ENCODE measurements at places on chromosomes 1 and 21.

DNA sequence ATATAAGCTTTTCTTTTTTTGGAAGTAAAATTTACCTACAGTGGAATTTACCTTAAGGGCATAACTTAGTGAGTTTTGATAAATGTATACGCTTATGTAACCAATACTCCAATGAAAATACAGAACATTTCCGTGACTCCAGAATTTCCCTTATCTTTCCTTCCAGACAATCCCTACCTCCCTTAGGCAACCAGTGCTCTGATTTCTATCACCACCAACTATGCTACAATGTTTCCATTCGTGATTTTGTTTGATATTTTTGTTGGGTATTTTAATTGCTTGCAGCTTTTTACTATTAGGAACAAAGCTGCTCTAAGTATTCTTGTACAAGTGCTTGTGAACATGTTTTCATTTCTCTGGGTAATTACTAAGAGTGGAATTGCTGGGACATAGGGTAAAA lies 14.6 kb downstream of the IFT25 start:
- DNase-seq = no peak

- no peak for DNase-seq
Observed at GRCh38 chr1:235411489-235412486, 44.6 kb downstream of the TBCE start.

DNA sequence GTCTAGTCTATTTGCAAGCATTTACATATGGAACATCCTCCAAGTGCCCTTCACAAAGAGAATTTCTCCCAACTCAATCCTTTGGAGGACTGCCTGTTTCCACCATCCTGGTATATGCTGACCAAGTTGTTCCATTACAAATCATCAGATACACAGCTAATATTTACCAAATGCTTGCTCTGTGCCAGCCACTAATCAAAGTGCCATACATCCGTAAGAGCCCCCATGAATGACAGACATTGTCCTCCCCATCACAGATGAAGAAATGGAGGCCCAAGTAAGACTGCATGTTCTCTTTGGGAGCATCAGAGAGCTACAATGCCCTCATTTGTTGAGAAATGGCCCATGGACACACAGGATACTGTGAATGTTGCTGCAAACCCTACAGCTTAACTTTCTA lies 130.0 kb upstream of the BACE2 start:
- DNase-seq = no peak

DNA sequence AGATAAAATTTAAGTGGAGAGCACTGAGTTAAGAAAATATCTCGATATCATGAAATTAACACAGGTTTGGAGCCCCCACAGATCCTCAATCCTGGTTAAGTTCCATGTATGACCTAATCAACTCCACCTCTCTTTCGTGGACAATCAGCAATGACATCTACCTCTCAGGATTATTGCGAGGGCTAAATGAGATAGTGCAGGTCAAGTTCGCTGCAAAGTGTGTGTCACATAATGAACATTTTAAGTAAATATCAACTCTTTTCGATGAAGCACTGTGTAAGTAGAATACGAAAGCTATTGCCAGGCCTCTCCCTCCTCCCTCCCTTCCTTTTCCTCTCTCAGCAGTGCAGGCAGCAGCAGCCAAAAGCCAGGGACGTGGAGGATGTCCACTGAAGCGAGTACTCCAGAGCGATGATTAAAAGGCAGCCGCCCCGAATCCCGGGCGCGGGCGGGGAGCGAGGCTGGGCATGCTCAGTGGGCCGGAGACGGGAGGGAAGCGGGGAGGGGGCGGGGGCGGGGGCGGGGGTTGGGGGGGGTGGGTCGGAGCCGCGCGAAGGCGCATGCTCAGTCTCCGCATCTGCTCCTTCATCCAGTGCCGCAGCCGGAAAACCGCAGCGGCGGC lies at the start of gene CAMSAP2:
CAMSAP2 (plus strand) TSS at position 567 of the 622 bp plus-strand sequence. CDS start 935 bp downstream, outside the sequence.
- peak; percentile 83 for DNase-seq

DNA sequence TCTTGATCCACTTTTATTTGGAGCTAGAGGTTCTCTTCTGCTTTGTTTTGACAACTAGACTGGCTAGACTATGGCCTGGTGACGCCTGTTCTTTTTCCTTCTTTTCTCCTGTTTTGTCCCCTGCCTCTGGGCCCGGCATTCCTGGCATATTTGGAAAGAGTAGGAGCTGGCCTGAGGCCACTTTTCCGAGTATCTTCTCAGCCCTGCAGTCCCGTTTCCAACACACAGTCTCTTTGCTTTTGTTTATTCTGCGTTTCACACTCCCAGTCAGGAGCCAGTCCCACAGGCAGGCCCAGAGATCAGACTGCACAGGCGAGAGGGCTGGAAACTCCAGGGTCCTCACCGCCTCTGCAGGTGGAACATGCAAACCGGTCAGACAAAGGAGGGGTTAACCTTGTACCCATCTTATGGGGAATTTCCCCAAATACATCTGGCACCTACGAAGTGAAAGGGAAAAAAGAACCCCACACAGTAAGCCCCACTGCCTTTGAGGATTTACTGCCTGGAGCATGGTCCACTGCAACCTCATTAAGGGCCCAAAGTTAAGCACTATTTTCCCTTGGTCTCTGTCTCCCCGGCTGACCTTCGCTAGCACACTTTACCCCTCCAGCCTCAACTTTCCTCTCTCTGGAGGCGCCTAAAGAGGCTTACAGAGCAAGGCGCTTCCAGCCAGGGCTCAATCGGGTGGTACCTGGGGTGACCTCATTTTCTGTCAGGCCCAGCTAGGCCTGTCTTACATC lies 141.1 kb downstream of the TOMM20 start:
- no peak for DNase-seq

- no peak for DNase-seq
Observed at GRCh38 chr21:42207426-42207825, 11.5 kb upstream of the ABCG1 start.

- DNase-seq = no peak
Observed at GRCh38 chr1:172815740-172816139, 156.8 kb downstream of the FASLG start.

DNA sequence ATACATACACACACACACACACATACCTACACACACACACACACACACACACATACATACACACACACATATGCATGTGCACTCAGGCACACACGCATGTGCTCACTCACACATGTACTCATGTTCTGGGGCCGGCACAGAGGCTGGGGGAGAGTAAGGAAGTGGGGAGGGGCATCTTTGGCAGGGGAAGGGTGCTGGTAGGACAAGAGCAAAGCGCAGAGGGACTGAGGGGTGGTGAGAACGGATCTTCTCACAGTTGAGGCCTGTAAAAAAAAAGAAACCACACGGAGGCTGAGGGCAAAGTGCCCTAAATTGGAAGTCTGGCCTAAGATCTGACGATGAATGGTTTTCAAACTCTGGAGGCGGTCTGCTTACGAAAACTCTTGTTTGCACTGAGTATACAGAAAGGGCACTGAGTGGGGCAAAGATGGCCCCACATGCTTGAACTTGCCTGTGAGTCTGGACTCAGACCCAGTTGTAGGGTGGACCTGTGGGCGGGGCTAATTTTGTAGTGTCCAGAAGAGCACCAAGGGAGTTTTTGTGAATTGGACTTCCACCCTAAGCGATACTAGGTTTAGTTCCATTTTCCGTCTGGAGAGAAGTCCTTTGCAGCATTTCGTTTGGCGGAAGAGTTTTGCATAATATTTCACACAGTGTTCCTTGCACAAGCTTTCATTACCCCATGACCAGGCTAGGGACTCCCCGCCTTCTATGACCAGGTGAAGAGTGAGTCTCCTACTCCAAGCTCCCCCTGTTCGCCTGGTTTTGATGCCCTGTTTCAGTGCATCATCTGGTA lies 79.3 kb upstream of the LYST start:
- no peak for DNase-seq

DNA sequence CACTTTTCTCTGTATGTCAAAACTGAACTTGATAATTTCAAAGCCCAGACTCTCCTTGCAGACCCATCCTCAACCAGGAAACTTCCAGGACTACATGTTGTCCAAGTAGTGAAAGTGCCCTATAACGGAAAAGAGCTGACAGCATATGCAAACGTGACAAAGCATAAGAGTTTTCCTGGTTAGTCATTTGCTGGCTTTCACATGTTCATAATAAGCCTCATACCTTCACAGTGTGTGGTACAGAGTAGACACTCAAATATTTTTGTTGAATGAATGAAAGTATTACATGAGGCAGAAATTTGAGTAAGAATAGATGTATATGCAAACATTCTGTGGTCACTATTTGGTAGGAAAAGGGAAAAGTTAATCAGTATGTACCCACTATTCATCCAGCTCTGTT lies 473.3 kb downstream of the MRPL39 start:
- DNase-seq = no peak

DNA sequence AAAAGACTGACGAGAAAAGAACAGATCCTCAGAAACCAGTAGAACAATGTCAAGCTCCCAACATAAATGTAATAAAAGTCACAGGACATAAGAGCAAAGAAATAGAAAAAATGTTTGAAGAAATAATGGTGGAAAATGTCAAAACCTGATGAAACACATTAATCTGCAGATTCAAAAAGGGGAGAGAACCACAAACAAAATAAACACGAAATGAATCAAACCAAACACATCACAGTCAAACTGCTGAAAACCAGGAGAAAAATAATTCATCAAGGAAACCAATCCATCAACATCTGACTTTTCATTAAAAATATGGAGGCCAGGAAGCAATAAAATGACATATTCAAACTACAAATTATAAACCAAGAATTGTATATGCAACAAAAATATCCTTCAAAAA lies 31.9 kb downstream of the TRIM33 start:
- DNase-seq = no peak

GRCh38 chr1:112998592-112999235 lies 42.7 kb upstream of the SLC16A1 start:
- no peak for DNase-seq

DNA sequence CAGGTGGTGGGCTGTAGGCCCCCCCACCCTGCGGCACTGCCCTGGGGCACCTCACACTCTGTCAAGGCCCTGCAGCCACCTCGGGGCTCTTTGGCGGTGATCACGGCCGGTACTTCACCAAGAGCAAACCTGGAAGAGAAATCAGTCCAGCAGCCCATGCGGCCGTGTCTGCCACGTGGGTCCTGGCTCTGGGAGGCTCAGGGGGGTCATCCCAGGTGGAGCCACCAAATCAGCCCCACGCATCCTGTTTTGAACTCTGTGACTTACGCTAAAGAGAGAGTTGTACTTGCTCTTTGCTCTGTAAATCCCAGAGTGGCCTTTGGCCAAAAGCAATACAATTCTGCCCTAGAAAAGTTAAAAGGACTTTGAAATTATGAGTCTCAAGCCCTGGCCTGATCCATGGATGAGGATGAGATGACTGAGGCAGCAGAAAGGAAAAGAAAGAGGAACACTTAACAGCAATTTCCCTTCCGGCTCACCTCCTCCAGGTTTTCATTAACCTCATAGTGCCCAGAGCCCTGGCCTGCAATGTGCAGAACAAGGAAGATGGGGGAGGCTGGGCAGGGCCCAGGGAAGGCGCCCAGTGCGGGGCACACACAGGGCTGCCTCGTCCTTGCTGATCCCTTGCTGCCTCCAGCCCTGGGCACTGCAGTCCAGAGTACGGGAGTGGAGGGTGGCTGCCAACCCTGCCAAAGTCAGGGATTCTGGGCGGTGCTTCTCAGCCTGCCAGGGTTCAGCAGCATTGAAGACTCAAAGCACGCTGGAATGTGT lies 337.0 kb downstream of the MATN1 start:
- no peak for DNase-seq

- DNase-seq = no peak
Observed at GRCh38 chr1:157878059-157878458, 36.5 kb upstream of the CD5L start.

GRCh38 chr1:91498498-91499245 lies 2.0 kb upstream of the CDC7 start:
- no peak for DNase-seq

- no peak for DNase-seq
Observed at GRCh38 chr1:182114627-182115023, 53.1 kb upstream of the ZNF648 start.

DNA sequence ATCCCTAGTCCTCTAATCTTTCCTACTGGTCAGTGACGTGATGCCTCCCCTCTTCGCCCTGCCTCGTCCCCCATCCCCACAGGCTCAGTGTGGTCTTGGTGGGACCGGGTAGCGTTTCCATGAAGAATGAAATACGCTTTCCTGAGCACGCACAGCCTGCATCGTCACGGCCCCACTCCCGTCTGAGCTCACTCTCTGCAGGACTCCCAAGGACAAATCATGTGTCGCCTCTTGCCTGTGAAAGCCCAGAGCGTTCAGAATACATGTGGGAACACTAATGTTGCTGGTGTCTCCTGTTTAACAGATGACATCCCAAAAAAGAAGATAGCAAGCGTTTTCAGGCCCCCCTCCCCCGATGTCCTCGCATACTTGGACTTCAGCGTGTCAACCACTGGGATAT lies 49.2 kb downstream of the S100B start:
- DNase-seq = no peak

- DNase-seq = no peak
Observed at GRCh38 chr1:37342736-37343135, 131.6 kb upstream of the ZC3H12A start.

GRCh38 chr1:244361764-244362473 lies 89.8 kb downstream of the ADSS2 start:
- DNase-seq = no peak

GRCh38 chr1:49111931-49112330 lies 335.2 kb upstream of the BEND5 start:
- DNase-seq = no peak

- DNase-seq = no peak
Observed at GRCh38 chr1:199098468-199098867, 459.6 kb downstream of the PTPRC start.

DNA sequence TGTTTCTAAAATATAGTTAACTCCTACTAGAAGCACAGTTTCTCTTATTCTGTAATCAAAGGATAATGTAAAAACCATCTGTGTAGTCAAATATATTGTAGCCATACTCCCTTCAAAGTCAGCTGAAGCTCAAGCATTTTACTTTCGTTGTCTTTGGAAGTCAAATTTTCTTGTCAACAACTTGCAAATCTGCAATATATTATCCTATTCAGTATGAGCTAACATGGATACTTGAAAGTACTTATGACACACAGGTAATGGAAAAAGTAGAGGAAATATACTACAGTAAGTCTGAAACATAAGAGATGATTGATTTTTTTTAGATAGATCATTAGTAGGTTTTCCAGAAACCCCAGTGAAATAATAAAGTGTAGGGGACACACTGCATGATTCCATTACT lies 121.5 kb downstream of the COL24A1 start:
- no peak for DNase-seq

- no peak for DNase-seq
Observed at GRCh38 chr1:66069976-66070876, 277.5 kb downstream of the PDE4B start.

DNA sequence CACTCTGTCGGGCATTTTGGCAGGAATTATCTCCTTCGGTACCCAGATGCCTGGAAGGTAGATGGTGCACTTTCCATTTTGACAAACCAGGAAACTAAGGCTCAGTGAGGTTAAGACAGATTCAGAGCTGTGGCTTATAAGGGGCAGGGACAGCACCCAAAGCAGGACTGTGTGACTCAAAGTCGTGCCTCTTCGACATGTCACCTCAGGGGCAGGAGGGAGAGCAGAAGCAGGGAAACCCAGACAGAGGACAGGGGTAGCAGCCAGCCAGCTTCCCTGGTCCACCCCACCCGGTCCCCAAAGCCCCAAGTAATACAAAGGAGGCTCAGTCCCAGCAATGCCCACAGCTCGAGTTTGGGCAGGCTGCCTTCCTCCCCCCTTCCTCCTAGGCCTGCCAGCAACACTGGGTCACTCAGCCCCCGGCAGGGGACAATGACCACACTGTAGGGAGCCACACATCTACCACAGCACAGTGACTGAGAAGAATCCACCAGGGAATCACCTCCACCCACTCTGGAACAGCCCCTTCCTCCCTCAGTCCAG lies 2.5 kb downstream of the RHOC start:
- no peak for DNase-seq

Measured in NCI-H2081 treated with DMSO at 0.1 percent for 48 hours (cell line).